ENCODE measurements at places on chromosomes 12 and 14. TPM values are rescaled to one million over a fixed set of nuclear protein-coding genes. Genes with fewer than 3 reads are reported as not detected.

GRCh38 chr14:34931206-34931605 lies 51.6 kb upstream of the SRP54 start:
- peak; percentile 11 for DNase-seq

DNA sequence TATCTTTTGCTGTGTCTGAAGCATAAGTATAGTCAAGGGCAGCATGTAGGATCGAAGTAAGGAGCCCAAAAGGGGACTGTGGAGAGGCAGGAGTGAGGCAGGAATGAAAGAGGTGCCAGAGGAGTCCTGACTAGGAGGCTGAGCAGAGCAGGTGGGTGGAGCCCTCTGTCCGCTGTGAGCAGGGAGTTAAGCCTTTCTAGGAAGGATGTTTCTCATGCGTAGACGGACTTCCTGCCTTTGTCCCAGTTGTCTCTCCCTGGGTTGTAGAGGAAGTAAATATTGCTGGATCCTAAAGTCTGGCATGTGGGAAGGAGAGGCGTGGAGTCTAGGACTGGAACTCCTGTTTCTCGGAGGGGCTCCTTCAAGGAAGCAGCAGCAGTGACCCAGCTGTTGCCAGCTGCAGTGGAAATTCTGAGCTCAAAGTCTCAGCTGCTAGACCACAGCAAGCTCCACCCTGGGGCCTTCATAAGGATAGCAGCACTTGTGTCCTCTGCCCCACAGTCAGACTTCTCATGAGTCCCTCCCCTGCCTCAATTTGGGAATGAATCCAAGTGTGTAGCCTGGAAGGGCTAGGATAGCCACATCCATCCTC lies 44.0 kb downstream of the RBMS2 start:
- peak; percentile 52 for DNase-seq

The RTN1 gene
- total RNA-seq = 877 TPM

The KRT79 gene
- not detected for total RNA-seq

GRCh38 chr12:109600481-109600880 lies 26.9 kb downstream of the MVK start:
- DNase-seq = no peak

The JPH4 gene
- 32.2 TPM for total RNA-seq

DNA sequence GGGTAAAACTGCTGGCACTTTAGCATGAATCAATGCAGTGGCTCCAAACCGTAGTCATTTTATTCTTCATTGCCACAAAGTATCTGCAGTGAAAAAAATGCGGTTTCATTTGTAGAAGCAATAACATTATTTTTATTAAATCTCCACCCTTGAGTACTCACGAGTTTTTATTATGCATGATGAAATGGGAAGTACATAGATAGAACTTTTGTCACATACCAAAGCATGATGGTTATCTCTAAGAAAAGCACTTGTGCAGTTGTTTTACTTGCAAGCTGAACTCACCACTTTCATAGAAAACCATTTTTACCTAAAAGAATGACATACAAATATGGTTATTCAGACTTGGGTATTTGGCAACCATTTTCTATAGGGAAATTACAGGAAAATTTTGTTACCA lies 90.3 kb downstream of the PELI2 start:
- no peak for DNase-seq

- DNase-seq = peak; percentile 19
Measured at GRCh38 chr12:62683776-62684569, 217.3 kb downstream of the MON2 start.

DNA sequence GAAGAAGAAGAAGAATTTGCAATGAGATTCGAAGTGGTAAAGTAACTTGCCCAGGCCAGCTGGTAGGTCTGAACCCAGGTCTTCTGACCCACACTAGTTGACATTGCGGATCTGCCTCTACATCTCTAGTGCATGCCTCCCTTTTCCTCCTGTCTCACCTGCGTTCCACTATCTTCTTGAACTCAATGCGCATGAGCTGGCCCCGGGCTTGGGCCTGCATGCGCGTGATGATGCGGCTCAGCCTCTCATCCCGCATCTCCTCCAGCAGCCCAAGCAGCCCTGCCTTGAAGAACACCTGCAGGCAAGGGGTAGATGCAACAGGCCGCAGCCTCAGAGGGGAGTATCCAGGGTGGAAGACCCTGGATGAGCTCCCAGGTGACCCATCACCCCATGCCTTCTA lies 11.9 kb downstream of the MYH6 start:
- DNase-seq = no peak

DNA sequence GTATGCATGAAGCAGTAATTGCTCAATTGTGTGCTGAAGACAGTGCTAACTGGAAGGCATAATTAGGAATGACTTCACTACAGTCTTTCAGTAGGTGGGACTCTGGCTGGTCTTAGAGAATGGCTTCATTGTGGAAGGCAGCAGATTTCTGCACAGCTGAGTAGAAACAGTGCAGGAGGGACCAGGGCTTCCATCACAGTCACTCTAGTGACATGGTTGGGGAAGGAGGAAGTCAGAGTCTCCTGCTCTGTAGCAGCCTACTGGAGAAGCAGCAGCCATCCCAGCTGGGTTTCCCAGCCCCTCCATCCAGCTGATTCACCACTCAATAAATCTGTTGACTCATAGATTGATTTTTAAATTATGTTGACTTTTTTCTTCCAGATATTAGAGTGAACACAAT lies 80.6 kb upstream of the DBX2 start:
- no peak for DNase-seq

DNA sequence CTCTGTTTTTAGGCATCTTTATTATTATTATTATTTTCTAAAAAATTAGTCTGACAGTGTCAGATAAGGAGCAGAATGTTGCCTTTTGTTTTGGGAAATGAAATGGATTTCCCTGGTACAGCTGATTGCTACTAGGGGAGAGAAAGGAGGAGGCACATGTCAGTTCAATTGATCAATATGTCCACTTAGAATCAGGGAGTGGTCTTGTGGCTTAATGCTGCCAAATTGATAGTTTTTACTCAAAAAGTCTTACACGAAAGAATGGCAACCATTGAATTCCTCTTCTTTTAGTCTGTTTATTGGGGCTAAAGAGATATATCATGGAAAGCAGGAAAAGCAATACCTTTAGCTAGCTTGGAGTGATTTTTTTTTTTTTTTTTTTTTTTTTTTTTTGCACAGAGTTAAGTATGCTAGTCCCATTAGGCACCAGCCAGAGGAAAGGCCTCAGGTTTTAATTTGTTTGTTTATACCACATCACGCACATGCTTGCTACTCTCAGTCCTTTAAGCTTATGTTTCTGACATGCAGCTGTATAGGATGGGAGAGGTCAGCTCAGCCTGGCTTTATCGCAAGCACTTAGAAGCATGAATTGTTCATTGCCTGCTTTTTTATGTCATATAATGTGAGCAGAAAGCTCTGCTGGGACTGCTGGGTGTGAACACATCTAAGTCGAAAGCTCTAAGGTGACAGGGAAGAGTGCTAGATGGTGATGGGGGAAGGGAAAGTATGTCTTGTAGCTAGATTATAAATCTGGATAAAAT lies 1.4 kb downstream of the AKAP6 start:
- no peak for DNase-seq

- DNase-seq = no peak
Measured at GRCh38 chr14:91424813-91425530, 7.4 kb upstream of the CCDC88C start.

The MTHFD1 gene
- 28.5 TPM for total RNA-seq

GRCh38 chr12:89245090-89245489 lies 107.2 kb downstream of the DUSP6 start:
- no peak for DNase-seq

DNA sequence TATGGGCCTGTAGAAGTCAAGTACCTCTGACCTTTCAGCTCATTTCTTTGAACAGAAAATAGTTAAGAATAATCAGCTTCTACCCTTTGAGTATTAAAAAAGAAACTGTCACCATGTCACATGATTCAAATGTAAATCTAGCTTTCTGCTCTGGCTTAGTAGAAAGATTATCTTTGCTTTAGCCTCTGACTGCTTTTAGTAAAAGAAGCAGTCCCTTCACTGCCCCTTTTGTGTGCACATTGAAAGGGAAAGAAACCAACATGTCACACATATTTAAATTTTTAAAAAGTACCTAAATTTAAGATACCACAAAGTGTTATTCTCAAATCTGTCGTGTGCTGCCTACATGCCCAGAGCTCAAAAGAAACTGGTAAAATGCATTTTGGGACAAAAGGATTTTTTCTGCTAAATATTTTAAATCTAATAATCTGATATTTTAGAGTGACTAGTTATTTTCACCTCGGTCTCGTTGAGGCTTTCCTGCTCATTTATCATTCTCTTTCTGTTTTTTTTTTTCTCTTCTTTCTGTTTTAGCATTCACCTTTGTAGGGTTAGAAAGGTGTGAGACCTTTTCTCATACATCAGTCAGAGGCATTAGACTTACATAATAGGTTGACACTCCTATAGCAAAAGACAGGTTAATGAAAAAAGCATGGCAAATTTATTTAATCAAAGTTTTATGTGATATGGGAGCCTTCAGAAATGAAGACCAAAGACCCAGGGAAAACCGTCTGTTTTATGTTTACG lies 41.3 kb downstream of the SLC16A7 start:
- no peak for DNase-seq

DNA sequence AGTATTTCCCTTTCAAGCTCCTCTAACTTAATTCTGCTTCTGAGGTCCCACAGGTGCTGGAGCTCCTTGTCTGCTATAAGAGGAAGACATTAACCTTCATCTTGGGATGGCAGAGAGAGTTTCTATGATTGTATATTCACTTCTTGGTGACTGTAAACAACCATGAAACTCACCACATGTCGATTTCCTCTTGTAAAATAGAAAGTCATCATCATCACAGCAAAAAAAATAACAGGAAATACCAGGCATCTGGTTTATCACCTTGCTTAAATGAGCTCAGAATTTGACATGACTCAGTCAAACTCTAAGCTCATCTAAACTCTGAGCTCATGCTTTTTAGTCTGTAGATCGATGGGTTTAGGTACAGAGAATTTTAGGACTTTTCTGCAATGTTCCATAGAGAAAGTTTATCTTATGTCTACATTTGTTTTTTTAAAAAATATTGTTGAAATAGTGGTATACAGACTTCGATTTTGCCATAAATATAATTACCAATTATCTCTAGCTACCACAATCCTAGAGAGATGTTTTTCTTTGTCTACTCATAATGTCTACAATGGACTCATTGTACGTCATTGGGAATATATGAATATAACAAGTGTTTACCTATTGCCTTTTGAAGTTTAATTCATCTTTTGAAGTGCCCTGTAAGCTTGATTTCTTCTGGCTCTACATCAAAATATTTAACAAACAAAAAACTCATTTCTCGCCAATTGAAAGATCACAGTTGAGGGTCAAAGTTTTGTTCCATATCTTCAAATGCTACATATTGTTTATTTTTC lies 58.4 kb downstream of the IGF1 start:
- no peak for DNase-seq

DNA sequence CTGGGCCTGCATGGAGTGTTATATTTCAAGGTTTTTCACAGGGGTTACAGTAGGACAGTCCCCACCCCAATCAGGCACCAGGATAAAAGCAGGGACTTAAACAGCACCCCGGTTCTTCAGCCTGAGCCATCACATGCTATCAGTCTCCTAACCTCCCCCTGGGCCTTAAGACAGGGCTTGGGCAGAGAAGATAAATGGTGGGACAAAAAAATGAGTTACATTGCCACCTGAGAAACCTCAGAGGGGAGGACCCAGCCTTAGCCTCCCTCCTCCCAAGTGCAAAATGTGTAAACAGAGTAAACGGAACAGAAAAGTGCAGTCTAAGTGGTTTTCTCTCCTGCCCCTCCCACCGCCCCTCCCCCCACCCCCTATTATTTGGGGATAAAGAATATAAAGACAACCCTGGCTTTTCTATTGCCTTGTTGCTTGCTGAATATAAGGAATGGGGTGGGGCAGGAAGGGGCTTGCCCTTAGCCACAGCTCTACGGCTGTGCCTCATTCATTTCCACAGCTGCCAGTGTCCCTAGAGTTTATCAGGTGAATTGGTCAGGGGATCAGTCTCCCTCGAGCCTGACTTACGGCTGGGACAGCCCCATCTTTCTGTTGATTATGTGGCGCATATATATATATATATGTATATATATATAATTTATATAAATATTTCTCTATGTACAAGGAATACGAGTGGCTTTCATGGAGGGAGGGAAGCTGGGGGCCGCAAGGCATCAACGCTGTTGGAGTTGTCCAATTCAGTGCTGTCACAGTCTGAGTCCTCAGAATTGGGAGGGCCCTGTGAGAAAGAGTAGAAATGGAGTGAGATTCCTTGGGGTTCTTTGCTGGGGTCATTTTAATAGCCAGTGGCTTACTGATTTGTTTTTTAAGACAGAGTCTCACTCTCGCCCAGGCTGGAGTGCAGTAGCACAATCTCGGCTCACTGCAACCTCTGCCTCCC lies 18.5 kb downstream of the MAP3K12 start:
- DNase-seq = no peak

DNA sequence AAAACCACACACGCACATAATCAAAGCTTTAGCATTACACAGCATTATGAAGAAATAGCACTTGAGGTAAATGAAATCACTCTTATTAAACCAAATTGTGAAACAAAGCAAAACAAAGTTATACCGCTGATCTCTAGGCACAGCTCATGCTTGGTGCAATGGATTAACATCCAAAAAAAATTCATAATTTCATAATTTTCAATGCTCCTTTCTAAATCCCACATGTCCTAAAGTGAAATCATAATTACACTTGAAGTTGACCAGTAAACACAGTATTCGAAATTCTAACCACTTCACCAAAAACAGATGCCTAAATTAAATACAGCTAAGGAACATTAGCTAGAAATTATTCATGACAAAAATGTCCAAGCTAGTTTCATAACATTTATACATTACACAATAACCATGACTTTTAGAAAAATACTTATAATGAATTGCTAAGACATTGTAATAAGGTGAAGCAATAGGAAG lies 1.5 kb downstream of the MLH3 start:
- no peak for DNase-seq

GRCh38 chr12:115013236-115013981 lies 329.4 kb upstream of the TBX3 start:
- DNase-seq = no peak

GRCh38 chr12:26277506-26278246 lies 82.3 kb downstream of the SSPN start:
- no peak for DNase-seq

The ZC3H14 gene
- 84.8 TPM for total RNA-seq

DNA sequence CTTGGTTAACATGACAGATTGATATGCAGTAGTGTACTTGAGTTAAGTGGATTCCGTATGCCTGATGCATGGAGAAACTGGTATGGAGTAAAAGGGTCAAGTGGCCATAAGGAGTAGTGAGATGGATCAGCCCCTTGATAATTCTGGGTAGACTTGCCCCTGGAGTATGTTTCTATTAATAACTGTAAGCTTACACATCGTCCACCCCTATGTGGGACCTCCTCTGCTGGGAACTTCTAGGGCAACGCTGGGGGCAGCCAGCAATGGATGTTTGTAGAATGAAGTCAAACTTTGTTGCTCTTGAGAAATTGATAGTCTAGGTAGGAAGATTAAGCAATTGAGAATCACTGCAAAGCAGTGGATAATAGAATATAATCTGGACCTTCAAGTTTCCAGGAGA lies 3.5 kb downstream of the C12orf75 start:
- DNase-seq = no peak
